CD14-positive monocyte (primary cell): ENCODE measurements at places on chromosomes 11 and 22.

- no peak for DNase-seq
Observed at GRCh38 chr11:73400293-73400692, 24.1 kb downstream of the RELT start.

DNA sequence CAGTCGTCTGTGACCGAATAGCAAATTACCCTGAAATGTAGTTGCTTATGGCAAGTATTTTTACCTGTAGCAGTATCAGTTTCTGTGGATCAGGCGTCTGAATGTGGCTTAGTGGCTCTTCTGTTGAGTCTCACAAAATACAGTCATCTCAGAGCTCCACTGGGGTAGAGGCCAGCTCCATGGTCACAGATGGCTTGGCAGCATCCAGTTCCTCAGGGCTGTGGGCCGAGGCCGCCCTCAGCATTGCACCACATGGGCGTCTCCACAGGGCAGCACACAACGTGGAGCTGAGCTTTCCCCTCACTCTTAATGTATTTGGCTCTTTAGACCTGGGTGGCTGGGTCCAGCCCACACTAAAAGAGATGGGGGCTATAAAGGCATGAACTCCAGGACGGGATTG, 57.8 kb downstream of the SBF1 start:
- no peak for DNase-seq

- DNase-seq = no peak
Observed at GRCh38 chr22:41030891-41031290, 61.5 kb upstream of the EP300 start.

DNA sequence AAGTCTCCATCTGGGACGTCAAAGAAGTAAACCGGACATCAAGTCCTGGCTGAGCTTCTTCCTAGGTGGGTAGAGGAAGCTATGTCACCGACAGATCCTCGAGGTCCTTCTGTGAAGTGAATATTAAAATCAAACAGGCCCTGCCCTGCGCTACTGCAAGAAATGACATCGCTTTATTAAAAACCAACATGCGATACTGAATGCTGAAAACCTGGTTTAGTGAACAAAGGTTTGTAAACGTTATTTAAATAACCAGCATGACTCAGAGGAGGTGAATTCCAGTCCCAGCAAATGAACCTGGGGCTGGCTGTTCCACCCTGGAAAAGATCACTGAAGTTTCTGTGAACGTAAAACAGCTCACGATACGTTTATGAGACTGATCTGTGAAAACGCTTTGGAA, 645 bp downstream of the RTCB start:
- DNase-seq = no peak

- DNase-seq = peak; percentile 44
Observed at GRCh38 chr11:32894149-32894827, 1.7 kb downstream of the QSER1 start.

DNA sequence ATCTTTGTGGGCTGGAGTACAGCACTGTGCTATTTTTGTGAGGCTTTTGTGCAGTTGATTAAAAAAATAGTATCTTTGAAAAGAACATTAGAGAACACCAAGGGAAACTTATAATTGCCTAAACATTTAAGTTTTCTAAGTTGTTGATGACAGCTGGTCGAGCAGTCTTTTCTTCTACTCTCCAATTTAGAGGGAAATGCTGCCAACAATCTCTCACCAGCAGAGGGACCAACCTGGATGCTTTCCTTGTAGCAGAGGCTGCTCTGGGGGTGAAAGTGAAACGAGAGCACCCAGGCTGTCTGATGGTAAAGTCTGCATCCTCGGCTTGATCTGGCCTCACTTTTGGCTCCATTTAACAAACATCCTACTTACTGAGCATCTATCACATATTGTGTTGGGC, 1286.5 kb upstream of the TENM4 start:
- no peak for DNase-seq

DNA sequence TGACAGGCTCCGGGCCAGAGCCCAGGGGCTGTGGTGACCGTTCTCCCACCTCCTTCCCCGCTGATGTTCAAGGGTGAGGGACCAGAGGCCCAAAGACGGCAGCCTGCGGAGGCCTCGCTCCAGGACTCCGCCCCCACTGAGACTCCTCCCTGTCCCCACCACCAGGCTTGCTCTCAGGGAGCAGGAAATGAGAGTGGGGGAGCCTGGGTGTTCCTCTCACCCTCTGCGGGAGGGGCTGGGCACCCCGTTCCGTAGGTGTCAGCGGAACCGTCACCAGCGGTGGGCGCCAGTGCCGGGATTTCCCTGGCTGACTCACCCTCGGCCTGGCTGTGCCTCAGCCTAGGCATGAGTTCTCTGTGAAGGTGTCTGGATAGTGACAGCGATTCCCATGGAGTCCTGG, 15.7 kb downstream of the DAGLA start:
- peak; percentile 98 for DNase-seq

- DNase-seq = no peak
Observed at GRCh38 chr22:42925598-42925997, 68.5 kb upstream of the ARFGAP3 start.

- DNase-seq = no peak
Observed at GRCh38 chr11:2691355-2691761, 8.4 kb downstream of the KCNQ1OT1 start.

DNA sequence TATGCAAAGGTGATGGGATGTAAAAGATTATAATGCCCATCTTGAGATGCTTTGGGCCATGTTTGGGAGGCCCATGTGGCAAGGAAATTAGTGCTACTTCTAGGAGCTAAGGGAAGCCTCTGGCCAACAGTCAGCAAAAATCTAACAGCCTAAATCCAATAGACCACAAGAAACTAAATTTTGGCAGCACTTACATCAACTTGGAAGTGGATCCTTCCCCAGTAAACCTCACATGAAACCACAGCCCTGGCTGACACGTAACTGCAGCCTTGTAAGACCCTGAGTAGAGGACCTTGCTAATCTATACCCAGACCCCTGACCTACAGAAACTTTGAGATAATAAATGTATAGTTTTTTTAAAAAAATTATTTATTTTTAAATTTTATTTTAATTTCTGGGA, 13.1 kb upstream of the GRK3 start:
- DNase-seq = no peak

DNA sequence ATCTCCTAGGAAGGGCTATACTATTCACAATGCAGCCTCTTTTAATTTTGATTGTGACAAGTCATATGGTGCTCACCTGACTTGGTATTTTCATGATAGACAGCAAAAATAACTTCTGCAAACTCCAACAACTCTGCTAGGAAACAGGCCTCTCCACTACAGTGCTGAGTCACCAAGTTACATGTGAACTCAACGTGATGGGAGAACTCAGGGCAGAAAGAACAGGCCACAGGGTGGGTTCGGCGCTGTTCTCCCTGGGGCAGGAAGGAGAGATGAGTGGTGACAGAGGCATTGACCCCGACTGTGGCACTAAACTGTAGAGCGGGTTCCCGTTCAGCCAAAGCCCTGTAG, 76.6 kb upstream of the UCP3 start:
- peak; percentile 6 for DNase-seq

DNA sequence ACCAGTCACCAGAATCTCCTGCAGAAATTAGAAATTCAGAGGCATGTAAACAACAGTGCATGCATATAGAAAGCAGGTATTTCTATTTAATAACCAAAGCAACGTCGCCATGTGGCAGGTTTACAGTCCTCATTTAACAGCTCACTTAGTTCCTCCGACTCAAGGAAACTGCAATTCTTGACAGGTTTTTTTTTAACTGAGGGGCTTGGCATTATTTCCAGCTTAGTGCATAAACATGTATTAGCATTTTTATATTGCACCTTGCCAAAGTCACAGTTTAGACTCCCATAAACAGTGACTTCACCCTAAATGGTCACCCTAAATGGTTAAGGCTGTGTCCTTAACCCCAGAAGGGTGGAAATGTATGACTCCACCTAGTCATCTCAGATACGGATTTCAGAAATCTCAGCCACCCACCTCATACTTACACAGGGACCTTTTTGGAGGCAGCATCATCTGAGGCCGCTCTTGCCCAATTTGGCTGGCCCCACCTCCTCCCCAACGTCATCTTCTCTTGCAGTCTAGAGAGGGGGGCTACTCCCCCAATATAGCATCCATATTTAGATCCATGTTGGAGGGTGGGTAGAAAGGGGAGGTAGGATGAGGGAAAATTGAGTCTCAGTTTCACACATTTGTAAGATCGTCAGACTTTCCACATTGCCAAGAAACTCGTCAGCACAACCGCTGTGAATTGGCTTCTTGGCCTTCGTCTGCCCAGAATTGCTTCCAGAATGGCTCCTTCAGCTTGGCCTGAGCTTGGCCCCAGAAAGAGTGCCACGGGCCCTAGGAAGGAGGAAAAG, 31.8 kb upstream of the SLC35C1 start:
- no peak for DNase-seq

DNA sequence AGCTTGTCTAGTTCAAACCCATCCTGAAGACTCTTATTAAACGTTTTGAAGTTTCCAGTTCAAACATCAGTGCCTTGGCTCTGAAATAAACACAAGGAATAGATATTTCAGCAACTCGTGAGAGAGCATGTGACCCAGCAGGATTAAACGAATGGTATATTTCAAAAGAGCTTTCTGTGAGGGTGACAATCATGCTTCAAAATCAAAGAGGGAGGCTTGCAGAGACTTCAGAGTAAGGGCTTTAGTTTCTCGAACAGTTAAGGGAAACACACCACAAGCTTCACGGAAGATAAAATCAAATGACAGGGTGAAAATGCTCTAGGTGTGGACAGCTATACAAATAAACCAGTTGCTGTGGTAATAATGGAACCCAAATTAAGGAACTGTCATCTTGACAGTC, 1.4 kb downstream of the HPS4 start:
- no peak for DNase-seq

DNA sequence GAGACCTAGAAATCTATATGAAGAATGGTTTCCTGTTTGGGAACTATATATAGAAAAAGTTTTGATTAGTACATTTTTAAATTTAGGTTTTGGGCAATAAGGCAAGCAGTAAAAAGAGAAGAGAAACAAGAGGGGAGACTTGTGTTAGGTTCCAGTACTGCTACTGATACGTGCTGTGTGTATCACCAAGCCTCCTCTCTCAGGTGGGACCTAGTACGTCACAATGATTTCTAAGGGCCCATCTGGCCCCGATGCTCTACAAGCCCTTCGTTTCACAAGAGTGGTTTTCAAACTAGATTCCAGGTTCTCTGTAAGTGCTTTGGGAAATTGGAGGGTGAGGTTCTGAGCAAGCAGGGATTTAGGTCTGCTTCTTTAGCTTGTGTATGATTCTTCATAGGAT, 39.2 kb downstream of the USP35 start:
- no peak for DNase-seq

- peak; percentile 73 for DNase-seq
Observed at GRCh38 chr11:2444821-2445745, at the start of gene KCNQ1. Gene KCNQ1, plus strand, starts transcription at chr11:2445008. Its CDS starts 91 bp downstream, at chr11:2445099.

DNA sequence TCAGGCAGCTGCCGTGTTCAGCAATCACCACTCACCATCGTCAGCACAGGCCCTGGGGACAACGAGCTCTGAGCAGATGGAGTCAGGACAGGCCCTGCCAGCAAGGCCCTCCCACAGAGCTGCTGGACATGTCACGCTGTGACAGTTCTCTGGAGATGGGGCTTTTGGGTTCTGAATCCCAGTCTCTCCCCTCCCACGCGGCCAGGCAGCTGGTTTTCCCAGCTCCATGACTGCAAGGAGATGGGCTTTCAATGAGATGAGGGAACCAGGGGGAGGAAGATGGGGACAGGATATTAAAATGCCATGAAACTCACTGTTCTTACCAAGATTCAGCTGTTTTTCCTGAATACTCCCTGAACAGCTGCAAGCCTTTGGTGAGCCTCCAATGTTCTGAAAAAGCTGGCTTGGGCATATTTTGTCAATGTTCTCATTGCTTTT, 305.9 kb downstream of the BRD1 start:
- DNase-seq = no peak

GRCh38 chr11:69215784-69216415, 60.2 kb downstream of the SMIM38 start:
- DNase-seq = no peak

GRCh38 chr11:105689631-105690030, 79.8 kb downstream of the GRIA4 start:
- no peak for DNase-seq

- no peak for DNase-seq
Observed at GRCh38 chr22:29477723-29478318, 2.2 kb upstream of the NEFH start.
